ENCODE measurements at places on chromosomes 3 and 15.

DNA sequence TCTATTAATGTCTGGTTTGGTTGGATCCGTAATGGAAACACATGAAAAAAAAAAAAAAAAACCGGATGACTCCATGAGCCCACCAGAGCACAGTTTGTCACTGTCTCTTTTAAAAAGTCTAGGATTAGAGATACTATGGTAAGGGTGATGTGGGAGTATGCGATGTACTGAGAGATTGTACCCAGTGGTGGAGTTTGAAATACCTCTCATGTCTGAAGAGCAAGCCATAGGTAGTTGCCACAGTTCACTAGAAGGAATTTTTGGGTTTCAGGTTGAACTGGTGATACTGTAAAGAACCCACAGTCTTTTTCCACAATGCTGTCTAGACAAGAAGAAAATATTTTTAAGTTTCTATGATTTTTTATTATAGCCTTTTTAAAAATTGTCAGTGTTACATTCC is 132.9 kb downstream of the KLHL25 start:
- no peak for DNase-seq

DNA sequence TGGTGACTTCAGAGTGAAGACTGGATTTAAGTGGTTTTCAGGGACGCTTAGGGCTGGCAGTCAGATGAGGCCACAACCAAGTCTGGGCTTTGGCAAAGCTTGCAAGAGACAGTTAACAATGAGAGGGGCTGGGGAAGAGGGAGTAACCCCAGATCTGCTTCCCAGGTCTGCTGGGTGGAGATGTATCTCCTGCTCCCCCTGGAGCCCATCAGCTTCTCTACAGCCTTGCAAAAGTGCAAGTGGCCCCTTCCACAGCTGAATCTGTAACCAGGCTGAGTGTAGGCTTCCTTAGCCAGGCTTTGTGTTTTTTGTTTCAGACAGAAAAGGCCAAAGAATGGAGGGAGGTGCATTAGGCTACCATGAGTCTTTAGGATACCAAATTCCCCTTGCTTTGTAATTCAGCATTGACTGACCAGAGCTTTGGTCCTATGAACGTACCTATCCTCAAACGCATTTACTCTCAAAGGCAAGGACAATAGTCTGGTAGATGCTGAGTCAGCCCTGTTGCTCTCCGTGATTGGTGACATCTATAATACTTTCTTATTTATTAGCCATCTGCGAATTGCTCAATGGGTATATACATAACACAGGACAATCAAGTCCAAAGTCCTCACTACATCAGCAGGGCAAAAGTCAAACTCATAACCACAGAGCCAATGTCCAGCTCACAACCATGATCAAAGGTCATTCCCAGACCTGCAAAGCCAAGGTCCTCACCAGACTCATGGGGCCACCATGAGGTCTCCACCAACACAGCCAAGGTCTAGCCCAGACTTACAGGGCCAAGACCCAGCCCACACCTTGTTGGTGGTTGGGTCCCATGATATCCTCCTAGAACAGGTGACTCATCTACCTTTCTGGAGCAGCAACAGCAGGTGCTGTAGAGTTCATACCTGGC is 17.1 kb downstream of the CCDC13 start:
- no peak for DNase-seq

GRCh38 chr3:142595581-142595950 is 627 bp upstream of the PLS1 start:
- DNase-seq = no peak

GRCh38 chr3:179016979-179017670 is 54.5 kb downstream of the ZMAT3 start:
- DNase-seq = no peak

GRCh38 chr3:183577346-183577745 is 21.8 kb upstream of the KLHL6 start:
- DNase-seq = no peak

GRCh38 chr15:82663186-82663600 is 16.0 kb upstream of the CPEB1 start:
- no peak for DNase-seq

DNA sequence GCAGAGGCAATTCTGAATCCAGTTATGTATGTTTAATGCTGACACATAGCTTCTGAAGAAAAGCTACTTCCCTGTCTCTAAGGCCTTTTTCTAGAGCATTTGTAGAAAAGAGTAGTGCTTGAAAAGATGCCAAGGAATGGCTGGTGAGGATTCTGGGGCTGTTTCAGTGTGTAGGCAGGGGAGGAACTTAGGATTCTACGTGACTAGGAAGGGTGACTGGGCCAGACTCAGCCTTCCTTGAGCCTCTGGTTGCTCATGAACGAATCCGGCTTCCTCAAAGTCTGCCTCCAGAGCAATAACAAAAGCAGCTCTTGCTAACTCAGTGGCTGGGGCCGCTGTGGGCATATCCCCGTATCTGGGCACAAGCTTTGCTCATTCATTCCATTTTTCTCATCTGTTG is 104.8 kb upstream of the WNT5A start:
- no peak for DNase-seq

- DNase-seq = no peak
Observed at GRCh38 chr3:59872128-59872527, 822.3 kb upstream of the CFAP20DC start.

- no peak for DNase-seq
Observed at GRCh38 chr15:89003865-89004725, 84.2 kb upstream of the ABHD2 start.

DNA sequence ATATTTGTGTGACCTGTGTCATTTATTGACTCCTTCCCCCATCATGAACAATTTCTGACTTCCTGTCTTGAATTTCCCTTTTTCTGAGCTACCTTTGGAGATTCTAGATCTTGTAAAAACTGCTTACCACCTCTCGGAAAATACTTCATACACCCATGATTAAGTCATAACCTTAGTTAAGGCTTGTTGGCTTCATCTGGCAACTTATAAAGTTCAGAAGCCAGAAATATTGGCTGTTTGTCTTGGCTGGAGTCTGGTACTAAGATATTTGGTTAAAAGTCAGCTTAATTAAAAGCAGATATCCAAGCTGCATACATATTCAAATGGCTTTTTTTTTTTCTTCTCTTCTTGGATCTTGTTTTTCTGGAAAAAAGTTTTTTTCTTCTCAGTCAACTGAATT is 37.3 kb upstream of the B3GALNT1 start:
- DNase-seq = no peak

DNA sequence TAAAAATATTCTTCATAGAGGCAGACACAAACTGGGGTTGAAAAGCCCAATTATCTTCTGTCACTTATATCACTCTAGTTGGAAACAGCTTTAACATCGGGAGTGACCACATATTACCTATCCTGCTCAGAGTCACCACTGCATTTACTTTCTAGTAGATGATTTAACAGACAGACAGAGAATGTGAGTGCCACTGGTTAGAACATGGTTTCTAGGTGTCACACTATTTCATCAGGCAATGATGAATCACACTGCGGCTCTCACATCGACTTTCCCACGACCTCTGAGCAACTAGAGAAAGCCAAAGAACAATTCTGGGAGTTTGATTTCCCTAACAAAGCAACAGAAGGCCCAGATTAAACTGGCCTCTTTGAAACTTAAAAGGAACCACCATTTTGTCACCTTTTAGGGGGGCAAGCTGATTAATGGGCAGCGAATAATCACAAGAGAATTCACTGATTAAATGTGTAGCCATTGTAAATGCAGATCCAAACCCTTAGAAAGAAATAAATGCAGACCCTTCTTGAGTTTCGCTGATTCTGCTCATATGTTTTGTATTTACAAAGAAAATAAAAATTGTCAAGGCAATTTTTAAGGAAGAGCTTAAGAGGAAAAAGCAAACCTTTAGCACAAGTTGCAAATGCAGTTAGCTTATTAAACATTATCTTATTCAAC is 112.6 kb upstream of the KBTBD8 start:
- no peak for DNase-seq

GRCh38 chr3:185029086-185029485 is 123.8 kb downstream of the C3orf70 start:
- no peak for DNase-seq

GRCh38 chr3:25910105-25910504 is 120.2 kb downstream of the OXSM start:
- no peak for DNase-seq

- no peak for DNase-seq
Observed at GRCh38 chr15:72916897-72917296, 133.3 kb upstream of the ADPGK start.

- DNase-seq = no peak
Observed at GRCh38 chr15:36359286-36359685, 220.1 kb upstream of the CDIN1 start.

DNA sequence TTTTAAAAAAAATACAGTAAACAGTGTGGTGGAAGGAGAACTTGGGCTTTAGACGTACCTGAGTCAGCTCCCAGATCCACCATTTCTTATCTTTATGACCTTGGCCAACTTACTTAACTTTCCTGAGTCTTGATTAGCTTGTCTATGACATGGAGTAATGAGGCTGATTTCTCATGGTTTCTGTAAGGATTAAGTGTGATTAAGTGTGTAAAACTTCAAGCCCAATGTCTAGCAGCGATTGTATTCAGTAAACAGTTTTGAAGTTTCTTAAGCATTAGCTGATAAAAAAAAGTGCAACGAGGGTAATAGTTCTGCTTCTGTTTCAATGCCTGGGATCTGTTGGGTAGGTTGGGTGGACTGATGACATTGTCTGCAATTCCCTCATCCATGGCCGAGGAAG is 10.8 kb downstream of the TRPM1 start:
- DNase-seq = no peak

DNA sequence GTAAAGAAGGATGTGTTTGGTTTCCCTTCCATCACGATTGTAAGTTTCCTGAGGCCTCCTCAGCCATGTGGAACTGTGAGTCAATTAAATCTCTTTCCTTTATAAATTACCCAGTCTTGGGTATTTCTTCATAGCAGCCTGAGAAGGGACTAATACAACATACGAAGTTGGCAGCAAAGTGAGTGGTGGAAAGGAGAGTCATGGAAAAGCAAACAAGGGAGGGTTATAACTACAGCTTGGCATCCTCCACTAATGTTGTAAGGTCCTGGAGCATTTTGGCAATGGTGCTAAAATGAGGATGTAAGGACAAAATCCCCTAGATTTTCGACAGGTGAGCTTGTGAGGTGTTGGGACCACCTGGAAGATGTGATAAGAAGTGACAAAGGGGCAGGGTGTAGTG is 5.8 kb upstream of the TMEM41A start:
- no peak for DNase-seq

DNA sequence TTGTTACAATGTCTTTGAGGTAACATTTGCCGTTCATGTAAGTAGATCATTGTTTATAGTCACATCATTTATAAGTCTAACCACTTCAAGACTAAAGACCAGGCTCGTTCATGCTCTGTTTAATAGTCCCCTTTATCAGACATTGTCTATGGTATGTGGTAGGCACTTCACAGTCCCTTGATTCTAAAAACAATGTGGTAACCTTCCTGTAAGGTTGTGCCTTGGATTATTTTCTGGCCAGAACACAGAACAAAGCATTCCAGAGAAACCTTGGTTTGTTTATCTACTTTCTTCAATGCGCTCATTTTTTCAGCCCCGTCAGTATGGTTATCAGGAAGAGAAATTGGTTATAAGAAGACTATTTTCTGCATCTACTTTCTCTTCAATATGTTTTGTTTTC is 16.3 kb upstream of the ST3GAL6 start:
- DNase-seq = no peak

DNA sequence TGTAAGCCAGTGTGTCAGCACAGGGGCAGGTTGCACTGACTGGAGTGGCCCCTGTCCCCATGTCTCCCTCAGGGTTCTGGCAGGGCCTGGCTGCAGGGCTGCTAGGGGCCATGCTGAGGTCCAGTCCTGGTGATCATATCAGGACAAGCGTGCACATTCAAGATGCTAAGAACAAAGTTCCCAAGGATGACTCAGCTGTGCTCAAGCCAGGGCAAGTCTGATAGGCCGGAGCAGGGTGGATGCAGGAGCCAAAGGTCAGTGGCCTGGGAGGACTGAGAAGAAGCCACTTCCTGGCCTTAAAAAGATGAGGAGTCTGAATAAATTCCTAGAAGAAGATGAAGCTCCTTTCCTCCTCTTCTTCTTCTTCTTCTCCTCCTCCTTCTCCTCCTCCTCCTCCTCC is 353.2 kb downstream of the AGBL1 start:
- no peak for DNase-seq

GRCh38 chr15:94080416-94080815 is 150.9 kb upstream of the MCTP2 start:
- no peak for DNase-seq

DNA sequence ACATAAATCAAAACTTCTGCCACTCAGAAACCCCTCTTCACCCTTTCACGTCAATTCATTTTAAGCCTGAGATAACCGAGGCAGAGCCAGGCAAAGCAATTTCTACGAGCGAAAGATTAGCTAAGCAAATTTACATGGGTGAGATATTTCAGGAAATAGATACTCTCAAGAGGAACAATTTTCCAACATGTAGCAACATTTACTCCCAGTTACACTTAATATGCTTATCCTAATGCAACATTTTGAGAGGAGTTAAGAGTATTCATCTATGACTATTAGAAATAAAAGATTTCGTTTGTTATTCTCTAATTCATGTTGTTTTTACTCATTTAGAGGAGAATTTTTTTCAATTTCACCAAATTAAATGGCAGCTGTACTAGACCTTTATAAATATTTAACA is 837 bp downstream of the TMC3 start:
- no peak for DNase-seq
